Renal pelvis (tissue), 12 donors: ENCODE measurements at places on chromosomes 12 and 14. TPM values are rescaled to one million over a fixed set of nuclear protein-coding genes. Genes with fewer than 3 reads are reported as not detected.

GRCh38 chr14:79044894-79045624 lies 874.9 kb downstream of the NRXN3 start:
- peak; percentile 26 for DNase-seq

- DNase-seq: no peak
Measured at GRCh38 chr14:27995691-27996090, 770.9 kb upstream of the FOXG1 start.

- DNase-seq: no peak
Measured at GRCh38 chr12:81797100-81797499, 38.0 kb upstream of the PPFIA2 start.

DNA sequence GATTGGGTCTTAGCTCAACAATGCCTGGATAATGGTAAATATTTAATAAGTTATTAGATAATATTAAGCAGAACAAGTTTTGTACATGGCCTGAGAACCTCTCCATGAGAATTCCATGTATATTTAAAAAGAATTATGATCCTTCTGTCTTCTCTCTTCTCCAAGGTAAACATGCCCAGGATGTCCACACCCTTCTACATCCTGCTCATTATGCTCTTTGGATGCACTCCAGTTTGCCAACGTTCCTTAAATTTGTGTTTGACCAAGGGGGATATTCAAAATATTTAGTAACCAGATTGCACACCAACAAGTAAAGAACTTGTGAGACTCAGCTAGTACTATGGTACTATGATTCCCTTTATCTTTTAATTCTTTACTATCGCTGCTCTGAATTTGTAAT lies 44.8 kb upstream of the ERGIC2 start:
- DNase-seq: no peak

GRCh38 chr12:57031138-57031725 lies 14.9 kb upstream of the TAC3 start:
- no peak for DNase-seq

- DNase-seq: no peak
Measured at GRCh38 chr14:47485421-47485820, 190.0 kb downstream of the MDGA2 start.

GRCh38 chr12:76303365-76303764 lies 44.9 kb downstream of the BBS10 start:
- no peak for DNase-seq

- no peak for DNase-seq
Measured at GRCh38 chr14:91058042-91058581, 2.3 kb downstream of the RPS6KA5 start.

- DNase-seq: no peak
Measured at GRCh38 chr12:131862994-131863710, 31.3 kb upstream of the ULK1 start.

DNA sequence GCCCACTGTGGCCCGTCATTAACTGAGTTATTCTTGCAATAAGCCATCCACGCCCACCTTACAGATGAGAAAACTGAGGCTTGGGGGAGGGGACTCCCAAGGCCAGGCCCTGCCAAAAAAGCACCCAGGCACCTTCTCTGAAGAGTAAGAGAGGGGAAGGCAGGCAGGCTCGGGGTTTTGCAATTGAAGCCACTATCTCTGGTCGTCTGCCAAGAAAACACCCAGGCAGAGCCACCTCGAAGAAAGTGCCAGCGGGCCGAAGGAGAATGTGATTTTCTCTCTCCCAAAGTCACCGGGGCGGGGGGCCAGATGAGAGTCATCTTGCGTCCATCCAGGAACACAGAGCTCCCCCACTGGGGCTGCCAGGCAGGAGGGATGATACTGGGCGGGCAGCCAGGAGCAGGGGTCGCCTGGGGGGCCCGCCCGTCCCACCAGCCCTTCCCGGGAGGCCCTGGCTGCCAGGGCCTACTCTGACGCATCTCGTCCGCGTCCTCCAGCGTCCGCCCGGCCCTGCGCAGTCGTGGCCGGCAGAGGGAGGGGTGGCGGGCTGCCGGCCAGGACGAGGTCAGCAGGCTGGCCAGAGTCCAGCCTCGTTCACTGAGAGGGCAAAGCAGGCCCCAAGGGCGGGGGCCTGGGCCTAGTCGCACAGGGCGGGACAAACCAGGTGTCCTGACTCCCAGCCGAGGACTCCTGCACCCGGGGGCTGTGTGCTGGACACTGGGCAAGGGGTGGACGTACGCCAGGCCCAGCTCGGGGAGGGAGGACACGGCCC lies 74.3 kb downstream of the RFLNA start:
- DNase-seq: peak; percentile 60

GRCh38 chr12:122226366-122227125 lies 694 bp upstream of the DIABLO start:
- DNase-seq: no peak

- no peak for DNase-seq
Measured at GRCh38 chr14:68501171-68501570, 291.7 kb downstream of the ZFP36L1 start.

DNA sequence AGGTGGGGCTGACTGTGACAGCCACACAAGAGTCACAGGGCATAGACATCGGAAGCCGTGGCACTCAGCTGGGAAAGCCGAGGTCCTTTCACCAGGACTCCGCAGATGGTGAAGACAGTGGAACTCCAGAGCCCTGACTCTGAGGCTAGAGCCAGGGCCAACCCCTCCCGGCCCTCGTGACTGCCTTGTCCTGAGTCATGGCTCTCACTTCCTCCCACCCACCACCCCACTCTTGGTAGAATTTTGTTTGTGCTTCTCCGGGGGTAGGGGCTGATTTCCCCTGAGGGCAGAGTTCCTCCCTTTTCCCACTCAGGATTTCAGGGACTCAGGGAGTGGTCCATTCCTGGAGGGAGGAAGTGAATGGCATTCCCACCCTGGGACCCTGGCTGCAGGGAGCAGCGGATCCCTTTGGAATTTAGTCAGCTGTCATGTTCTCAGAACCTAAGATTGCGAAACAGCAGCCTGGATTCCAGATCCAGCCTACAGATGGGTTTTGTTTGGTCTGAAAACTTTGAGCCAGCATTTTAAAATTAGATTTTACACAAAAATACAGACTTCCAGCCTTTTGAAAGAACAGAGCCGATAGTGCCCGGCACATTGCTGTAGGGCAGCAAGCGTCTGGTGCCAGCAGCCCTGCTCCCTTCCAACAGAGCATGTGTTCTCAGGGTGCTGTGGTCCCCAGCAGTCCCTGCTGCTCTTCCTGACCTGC lies 50.7 kb downstream of the TPCN1 start:
- DNase-seq: no peak

- DNase-seq: no peak
Measured at GRCh38 chr12:65653946-65654629, 170.2 kb upstream of the HMGA2 start.

GRCh38 chr12:7128681-7129286 lies at the start of gene RBP5:
RBP5 (minus strand) TSS chr12:7128889; CDS start chr12:7128775, 114 bp downstream.
- DNase-seq: no peak

DNA sequence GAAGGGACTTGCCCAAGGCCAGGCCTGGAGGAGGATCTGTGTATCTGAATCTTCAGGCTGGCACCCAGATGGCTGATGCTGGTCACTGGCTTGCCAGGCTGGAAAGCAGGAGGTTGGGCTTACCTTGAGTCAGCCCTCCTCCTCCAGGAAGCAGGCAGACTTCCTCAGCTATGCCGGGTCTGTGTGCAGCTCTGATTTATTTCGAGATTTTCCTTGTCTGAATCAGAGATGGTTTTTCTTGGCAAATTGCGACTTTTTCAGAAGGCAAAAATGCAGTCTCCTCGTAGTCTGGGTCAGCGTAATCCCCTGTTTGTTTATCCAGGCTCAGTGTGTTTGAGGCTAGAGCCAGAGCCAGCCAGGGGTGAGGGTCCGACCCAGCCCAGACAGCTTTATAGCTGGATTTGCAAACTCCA lies 48.9 kb downstream of the SMOC1 start:
- DNase-seq: peak; percentile 48

DNA sequence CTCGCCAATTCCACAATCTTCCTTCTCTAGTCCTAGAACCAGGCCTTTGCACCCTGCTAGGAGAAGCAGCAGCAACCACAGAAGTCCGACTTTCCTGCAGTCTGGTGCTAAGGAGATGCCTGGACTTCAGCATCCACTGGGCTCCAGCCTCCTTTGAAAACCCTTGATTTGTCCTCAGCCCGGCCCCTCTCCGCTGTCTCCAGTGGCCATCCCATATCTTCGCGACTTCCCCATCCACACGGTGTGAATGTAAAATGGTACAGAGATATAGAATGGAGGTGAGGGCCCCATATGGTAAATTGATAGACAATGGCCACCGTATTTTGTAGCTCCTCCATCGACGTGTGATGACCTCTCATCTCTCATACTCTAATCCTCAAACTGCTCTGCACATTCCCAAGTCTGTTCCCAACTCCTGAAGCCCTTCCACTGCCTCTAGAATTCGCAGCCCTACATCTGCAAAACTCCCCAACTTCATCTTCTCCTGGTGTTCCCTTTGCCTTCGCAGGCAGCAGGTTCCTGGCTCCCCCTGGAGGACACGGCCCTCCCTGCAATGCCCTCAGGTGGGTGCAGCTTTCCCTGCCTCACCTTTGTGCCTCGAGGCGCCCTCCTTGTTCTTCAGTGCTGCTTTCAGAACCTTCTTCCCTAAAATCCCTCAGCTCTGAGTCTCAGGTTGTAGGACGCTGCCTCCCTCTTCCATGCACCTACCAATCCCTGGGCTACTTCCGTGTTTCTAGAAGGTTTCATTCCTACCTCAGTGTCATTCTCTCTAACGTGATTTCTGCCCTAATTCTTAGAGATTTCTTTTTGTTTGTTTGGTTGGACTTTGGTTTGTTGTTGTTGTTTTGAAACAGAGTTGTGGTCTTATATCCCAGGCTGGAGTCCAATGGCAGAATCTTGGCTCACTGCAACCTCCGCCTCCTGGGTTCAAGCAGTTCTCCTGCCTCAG lies 36.7 kb downstream of the TMBIM6 start:
- DNase-seq: peak; percentile 23

DNA sequence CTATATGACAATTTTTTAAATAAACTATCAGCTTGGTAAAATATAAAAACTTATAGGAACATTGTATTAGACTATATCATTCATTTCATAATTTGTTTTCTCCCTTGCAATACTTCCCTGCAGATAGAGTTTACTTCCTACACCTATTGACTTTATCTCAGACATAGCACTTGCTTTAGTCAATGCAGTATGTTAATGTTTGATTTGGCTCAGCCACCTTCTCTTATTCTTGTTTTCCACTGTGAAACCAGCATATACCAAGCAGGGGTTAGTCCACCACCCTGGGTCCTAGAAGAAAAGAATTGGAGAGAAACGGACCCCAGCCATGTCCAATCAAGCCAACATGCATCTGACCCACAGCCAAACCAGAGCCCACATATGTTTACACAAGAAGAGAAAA lies 10.4 kb upstream of the SOX5 start:
- no peak for DNase-seq

GRCh38 chr14:34646570-34647255 lies 16.8 kb upstream of the SNX6 start:
- no peak for DNase-seq

DNA sequence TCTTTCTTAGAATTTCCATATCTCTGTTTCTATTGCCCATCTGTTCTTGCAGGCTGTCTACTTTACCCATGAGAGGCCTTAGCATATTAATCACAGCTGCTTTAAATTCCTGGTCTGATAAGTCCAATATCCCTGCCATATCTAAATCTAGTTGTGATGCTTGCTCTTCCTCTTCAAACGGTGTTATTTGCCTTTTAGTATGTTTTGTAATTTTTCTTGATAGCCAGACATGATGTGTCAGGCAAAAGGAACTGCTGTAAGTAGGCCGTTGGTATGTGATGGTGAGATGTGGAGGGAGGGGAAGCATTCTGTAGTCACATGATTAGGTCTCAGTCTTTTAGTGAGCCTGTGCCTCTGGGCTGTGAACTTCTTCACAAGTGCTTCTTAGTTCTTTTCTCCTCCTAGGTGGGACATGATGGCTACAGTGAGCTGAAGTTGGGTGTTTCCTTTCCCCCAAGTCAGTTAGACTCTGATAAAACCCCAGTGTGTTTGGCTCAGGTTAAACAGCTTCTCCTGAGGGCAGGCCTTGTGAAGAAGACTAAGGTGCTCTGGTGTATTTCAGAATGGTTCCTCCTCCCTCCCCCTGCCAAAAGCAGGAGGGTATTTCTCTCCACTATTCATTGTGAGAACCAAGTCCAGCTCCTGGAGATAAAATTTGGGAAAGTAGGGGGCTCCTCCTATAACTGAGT lies 195.9 kb upstream of the PARP11 start:
- DNase-seq: no peak

DNA sequence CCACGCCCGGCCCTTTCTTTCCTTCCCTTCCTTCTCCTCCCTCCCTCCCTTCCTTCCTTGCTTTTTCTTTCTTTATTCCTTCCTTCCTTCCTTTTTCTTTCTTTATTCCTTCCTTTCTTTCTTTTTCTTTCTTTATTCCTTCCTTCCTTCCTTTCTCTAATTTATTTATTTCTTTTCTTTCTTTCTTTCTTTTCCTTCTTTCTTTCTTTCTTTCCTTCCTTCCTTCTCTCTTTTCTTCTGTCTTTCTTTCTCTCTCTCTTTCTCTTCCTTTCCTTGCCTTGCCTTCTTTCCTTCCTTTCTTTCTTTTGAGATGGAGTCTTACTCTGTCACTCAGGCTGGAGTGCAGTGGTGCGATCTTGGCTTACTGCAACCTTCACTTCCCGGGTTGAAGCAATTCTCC lies 15.9 kb downstream of the CCDC177 start:
- DNase-seq: no peak

DNA sequence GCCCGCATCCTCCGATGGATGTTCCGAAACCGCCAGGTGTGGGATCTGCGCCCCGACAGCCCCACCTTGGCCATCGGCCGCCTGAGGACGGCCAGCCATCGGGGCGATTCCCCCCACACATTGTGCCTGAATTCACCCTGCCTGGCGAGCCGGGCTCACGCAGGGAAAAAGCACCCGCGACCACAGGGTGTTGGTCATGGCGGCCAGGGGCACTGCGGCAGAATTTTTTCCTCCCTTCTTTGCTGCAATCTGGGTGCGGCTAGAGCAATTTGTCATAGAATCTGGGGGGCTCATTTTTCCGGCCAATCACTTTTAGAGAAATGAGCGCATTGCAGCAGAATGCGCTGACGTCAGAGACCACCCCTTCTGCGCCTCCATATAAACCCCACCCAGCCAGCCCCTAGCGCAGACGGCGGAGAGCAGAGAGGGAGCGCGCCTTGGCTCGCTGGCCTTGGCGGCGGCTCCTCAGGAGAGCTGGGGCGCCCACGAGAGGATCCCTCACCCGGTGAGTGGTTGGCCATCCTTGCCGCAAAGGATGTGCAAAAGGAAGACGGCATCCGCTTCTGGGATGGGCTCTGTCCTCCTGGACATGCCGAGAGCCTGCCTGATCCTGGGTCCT lies at the start of gene MEG3:
Gene MEG3, plus strand, starts transcription at position 406 of the 619 bp plus-strand sequence.
- peak; percentile 62 for DNase-seq

- no peak for DNase-seq
Measured at GRCh38 chr12:6635375-6635855, 344 bp downstream of the LPAR5 start.

GRCh38 chr14:24597403-24597802 lies 12.1 kb downstream of the GZMH start:
- DNase-seq: no peak

GRCh38 chr12:49949866-49950265 lies 671 bp upstream of the AQP2 start:
- DNase-seq: no peak

- no peak for DNase-seq
Measured at GRCh38 chr12:28794786-28795185, 354.3 kb upstream of the FAR2 start.

The LGMN gene
- polyA plus RNA-seq: 137 TPM

The TMEM233 gene
- polyA plus RNA-seq: 2.0 TPM

The GPR84 gene
- polyA plus RNA-seq: 0.19 TPM

The SDSL gene
- 18.2 TPM for polyA plus RNA-seq

The CS gene
- polyA plus RNA-seq: 212 TPM

The EFS gene
- 55.6 TPM for polyA plus RNA-seq

The ACOT6 gene
- polyA plus RNA-seq: 0.19 TPM

The DHRS2 gene
- polyA plus RNA-seq: 50.5 TPM

The MYF5 gene
- polyA plus RNA-seq: not detected

The ANO4 gene
- polyA plus RNA-seq: 1.7 TPM
